Esophagus muscularis mucosa (tissue), 4 donors: ENCODE measurements at places on chromosomes 6 and 20. TPM values are rescaled to one million over a fixed set of nuclear protein-coding genes. Genes with fewer than 3 reads are reported as not detected.

DNA sequence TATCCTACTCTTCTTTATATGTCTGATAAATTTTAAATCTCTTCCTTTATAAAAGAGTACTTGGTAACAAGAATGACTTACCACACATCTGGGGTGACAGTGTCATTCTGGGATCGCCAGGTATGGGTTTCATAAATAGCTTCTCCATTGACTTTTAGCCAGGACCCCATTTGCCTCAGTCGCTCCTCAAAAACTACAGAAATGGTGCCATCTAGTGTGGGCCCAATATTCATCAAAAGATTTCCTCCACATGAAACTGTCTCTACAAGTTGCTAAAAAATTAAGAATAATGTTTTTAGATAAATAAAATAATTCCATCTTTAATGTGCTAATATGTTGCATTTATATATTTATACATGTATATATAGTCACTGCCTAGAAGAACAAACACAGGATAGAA lies 9.7 kb downstream of the FUCA2 start:
- no peak overlapping the region for H3K4me3 ChIP-seq
- no peak overlapping the region for H3K27ac ChIP-seq
- H3K4me1 ChIP-seq = no peaks in the 10 kb centered on the region

GRCh38 chr20:11995805-11996567 lies 78.3 kb downstream of the BTBD3 start:
- no peak overlapping the region for H3K4me3 ChIP-seq
- no peaks in the 10 kb centered on the region for H3K36me3 ChIP-seq
- no peaks in the 10 kb centered on the region for H3K4me1 ChIP-seq

DNA sequence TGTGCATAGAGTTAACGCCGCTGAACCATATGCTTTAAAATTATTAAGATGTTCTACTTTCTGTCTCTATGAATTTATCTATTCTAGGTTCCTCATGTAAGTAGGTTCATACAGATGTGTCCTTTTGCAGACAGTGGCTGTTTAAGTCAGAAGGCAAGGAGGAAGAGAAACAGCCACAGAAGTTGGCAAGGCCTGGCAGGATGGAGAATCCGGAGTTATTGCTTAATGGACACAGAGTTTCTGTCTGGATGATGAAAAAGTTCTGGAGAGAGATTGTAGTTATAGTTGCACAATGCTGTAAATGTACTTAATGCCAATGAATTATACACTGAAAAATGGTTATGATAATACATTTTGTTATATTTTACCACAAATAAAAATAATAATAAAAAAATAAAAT lies 283.6 kb upstream of the CNR1 start:
- H3K4me1 ChIP-seq = no peaks in the 10 kb centered on the region
- H3K36me3 ChIP-seq = no peaks in the 10 kb centered on the region
- H3K27me3 ChIP-seq = no peaks in the 10 kb centered on the region
- no peak overlapping the region for H3K4me3 ChIP-seq
- no peak for DNase-seq
- H3K27ac ChIP-seq = no peak overlapping the region

DNA sequence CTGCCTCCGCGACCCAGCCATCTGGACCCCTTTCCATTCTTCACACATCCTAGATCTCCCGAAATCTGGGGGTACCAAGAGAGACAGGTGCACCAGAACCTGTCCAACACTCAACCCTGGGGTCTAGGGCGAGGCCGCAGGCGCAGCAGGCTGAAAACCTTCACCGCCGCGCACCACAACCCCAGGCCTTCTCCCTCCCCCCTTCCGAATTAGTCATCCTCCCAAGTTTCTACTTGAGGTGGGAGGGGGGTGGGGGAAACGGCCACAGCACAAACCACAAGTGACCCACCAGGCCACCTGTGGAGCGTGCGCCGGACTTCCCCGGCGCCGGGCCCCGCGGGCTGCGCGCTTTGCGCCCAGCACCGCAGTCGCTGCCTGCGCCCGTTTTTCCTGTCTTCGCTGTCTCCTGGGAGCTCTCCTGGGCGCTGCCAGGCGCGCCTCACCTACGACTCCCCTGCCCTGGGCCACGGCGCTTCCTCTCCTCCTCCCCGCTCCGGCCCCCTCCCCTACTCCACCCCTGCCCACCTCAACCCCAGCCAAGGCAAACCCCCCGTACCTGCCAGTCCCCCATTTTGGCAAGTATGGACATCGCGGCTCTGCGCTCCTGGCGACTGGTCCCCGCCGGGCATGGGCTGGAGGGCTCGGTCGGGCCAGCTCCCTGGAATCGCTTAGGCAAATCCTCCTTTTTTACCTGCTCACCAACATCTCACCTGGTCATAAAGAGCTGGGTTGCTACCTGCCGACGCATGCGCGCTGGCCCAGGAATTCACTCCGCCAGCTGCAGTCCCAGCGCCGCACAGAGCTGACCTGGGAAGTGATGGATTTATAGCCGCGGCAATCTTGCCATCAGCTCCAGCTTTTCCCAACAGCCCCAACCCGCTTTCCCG lies 4.2 kb upstream of the TFAP2A start:
- H3K27ac ChIP-seq = no peak overlapping the region
- H3K4me1 ChIP-seq = peaks cover 54% of the 10 kb centered on the region
- no peaks in the 10 kb centered on the region for H3K36me3 ChIP-seq

DNA sequence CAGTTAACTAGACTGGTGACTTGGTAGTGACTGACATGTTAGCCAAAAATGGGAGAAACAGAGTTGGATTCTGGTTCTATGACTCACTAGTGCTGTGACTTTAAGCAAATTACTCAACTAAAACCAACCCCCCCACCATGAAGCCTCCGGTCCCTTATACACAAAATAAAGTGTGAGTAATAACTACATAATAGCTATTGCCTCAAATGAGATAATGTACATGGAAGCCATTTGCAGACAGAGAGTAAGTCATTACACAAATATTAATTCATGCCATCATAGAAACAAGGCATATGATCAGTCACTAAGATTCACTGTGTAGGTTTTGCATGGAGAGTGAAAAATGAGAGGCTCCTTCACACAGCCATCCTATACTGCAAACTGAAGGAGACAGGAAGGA lies 111.9 kb downstream of the HIVEP2 start:
- H3K27me3 ChIP-seq = no peaks in the 10 kb centered on the region
- no peak for DNase-seq
- H3K36me3 ChIP-seq = no peaks in the 10 kb centered on the region

DNA sequence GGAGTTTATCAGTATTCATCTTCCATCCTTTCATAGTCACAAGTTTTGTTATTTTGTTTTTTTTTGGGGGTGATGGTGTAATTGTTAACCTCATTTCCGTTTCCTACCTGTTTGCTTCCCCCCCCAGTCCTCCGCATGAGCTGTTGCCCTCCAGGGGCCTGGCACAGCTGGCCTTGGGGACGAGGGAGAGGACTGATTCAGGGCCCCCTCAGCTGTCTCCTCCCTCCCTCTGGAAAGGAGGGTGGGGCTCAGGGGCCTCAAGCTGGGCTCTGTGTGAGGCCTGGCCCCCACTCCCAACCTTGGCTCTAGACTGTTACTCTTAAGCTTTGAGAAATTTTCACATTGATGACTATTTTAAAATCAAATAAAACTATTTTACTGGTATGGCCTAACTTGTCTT lies 4.0 kb downstream of the LRRC73 start:
- DNase-seq = no peak
- peaks cover 51% of the 10 kb centered on the region for H3K36me3 ChIP-seq
- H3K4me3 ChIP-seq = no peak overlapping the region
- no peak overlapping the region for H3K27ac ChIP-seq

GRCh38 chr6:147892476-147892875 lies 384.0 kb downstream of the SAMD5 start:
- H3K27me3 ChIP-seq = no peaks in the 10 kb centered on the region
- H3K36me3 ChIP-seq = no peaks in the 10 kb centered on the region
- H3K4me3 ChIP-seq = no peak overlapping the region
- no peak overlapping the region for H3K27ac ChIP-seq
- DNase-seq = no peak

DNA sequence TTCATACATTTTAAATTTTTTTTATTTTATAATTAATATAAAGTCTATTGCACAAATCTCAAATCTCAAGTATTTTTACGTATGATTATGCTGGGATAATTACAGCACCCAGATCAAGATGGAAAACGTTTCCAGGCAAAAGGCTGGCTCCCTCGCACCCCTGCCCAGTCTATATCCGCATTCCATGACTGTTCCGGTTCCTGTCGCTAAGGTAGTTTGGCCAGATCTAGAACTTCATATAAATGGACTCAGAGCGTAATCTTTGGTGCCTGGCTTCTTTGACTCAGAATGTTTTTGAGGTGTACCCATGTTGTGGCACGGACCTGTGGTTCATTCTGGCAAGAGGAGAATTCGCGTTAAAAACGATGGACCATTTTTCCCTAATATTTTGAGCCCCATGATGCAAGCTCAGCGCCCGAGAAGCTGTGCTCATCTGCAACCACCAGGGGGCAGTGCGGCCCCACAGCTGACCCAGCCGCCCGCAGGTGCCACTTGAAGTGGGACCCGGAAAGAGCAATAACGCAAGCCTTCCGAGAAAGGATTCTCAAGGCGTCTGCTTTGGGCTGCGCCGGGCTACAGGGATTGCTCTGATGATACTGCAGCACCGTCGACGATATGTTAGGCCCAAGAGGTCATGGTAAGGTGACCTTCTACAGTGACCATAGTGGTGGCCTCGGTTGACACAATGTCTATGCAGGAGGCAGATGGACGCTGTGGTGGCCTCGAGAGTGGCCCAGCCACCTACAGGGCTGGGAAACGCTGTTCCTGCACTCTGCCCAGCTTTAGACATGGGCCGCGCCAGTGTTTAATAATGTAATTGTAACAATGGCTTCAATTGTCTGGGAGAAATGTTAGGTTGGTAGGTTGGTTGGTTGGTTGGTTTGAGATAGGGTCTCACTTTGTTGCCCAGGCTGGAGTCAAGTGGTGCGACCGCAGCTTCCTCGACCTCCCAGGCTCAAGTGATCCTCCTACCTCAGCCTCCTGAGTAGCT lies 160.1 kb downstream of the ZMYND8 start:
- H3K27me3 ChIP-seq = no peaks in the 10 kb centered on the region
- no peaks in the 10 kb centered on the region for H3K36me3 ChIP-seq
- H3K4me1 ChIP-seq = peaks cover 8% of the 10 kb centered on the region
- no peak overlapping the region for H3K4me3 ChIP-seq
- no peak overlapping the region for H3K27ac ChIP-seq
- peak; percentile 93 for DNase-seq

- H3K27me3 ChIP-seq = no peaks in the 10 kb centered on the region
- no peaks in the 10 kb centered on the region for H3K4me1 ChIP-seq
- no peak overlapping the region for H3K27ac ChIP-seq
- DNase-seq = no peak
Measured at GRCh38 chr6:133903855-133904254, 14.9 kb downstream of the TCF21 start.

The TEAD3 gene
- total RNA-seq = 74.8 TPM

The OR2H1 gene
- not detected for total RNA-seq

The NOX3 gene
- not detected for total RNA-seq

The GLP1R gene
- not detected for total RNA-seq

The ZNF335 gene
- 16.8 TPM for total RNA-seq

The CASS4 gene
- 8.1 TPM for total RNA-seq

The SMIM26 gene
- total RNA-seq = 144 TPM

The HFE gene
- 9.9 TPM for total RNA-seq

The REV3L gene
- 41.5 TPM for total RNA-seq
